NCI-H187 (cell line): ENCODE measurements at places on chromosomes 7 and 10.
A peak's percentile ranks its signal among the peaks of the same experiment; 100 is the strongest.

DNA sequence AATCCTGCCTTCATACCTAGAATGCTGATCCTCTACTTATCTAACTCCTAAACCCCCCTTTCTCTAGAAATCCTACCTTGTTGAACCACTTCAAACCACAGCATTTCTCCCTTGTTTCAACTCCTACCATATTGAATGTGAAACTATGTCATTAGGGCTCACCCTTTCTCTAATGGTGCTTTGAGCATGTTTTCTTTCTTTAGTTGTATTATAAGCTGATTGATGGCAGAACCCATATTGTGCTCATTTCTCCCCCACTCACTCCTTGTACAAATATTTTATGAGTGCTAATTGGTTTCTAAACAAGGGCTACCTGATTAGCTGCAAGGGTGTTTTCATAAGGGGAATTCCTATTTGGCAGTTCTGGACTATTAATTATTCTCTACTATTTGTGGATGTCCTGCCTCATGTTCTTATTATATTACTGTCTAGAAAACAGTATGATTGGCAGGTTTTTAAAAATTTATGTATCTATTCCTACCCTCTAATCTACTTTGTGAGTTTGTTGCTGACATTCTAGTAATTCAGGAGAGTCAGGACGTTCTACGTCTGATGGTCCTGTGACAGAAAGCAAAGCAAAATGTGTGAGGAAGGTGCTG lies 765.8 kb downstream of the KCNMA1 start:
- DNase-seq: no peak

- DNase-seq: no peak
Measured at GRCh38 chr7:27835376-27835775, 95.4 kb downstream of the TAX1BP1 start.

DNA sequence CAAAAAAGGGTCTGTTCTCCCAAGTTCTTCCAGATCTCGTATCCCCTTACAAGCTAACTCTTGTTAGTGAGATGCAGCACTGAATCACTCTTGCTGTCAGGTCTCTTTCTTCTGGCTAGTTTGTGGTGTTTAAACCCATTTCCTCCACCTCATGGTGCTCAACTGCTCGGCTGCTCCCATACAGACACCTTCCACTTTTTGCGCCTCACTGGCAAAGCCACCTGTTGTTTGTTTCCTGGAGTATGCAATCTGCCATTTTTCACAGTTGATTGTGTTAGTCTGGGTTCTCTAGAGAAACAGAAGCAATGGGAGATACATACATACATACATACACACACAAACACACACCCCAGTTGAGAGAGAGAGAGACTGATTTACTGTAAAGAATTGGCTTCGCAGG lies 124.4 kb upstream of the SP8 start:
- DNase-seq: no peak

- DNase-seq: no peak
Measured at GRCh38 chr7:47247132-47247531, 334.8 kb downstream of the TNS3 start.

GRCh38 chr10:13632440-13632839 lies 45.7 kb downstream of the PRPF18 start:
- no peak for DNase-seq

DNA sequence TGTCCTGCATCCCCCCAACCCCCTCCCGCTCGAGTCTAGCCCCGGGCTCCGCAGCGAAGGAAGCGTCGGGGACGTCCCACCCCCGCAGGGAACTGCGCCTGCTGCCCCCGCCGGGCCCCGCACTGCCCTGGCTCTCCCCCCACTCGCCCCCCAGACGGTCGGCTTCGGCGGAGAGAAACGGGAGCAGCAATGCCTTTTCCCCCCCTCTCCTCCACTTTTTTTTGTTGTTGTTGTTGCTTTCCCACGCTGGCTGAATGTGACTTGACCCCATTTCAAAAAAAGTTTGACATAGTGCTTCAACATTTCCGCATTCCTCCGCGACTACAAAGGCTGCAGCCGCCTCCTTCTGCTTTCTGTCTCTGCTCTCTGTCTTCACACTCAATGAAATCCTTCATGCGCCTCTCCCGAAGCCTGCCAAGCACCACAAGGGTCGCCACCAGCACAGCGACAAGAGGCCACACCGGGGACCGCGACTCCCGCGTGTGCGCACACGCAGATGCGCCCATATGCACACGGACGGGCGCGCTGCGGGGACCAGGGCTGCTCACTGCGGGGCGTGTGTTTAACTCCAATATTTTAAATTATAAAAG lies 1.0 kb downstream of the CDK6 start:
- DNase-seq: no peak

DNA sequence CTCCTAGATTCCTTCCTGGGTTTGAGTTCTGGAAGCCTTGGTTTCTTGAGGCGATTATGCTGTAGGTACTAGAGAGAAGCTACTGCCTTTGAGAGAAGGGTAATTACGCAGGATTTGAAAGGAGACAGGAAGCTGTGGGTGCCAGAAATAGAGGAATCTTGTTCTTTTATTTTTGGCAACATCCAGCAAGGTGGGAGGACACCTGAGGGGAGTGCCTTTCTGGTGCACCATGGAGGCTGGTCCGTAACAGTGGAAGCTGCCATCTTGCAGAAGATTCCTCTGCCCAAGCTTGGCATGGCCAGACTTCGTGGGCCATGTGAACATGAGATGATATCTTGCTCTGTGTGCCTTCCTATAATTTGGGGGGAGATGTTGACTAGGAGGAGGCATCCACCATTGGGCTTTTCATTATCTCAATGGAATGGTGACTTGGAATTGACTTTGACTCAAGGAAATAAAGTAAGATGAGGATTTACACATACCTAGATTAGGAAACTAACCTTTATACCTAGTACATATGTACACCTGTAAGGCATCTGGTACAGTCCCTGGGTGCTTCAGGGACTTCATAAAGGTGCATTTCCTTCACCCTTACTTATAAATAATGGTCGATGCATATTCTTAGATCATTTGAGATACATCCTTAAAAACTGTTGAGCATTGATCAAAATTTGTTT lies 98.2 kb downstream of the PFKFB3 start:
- no peak for DNase-seq

DNA sequence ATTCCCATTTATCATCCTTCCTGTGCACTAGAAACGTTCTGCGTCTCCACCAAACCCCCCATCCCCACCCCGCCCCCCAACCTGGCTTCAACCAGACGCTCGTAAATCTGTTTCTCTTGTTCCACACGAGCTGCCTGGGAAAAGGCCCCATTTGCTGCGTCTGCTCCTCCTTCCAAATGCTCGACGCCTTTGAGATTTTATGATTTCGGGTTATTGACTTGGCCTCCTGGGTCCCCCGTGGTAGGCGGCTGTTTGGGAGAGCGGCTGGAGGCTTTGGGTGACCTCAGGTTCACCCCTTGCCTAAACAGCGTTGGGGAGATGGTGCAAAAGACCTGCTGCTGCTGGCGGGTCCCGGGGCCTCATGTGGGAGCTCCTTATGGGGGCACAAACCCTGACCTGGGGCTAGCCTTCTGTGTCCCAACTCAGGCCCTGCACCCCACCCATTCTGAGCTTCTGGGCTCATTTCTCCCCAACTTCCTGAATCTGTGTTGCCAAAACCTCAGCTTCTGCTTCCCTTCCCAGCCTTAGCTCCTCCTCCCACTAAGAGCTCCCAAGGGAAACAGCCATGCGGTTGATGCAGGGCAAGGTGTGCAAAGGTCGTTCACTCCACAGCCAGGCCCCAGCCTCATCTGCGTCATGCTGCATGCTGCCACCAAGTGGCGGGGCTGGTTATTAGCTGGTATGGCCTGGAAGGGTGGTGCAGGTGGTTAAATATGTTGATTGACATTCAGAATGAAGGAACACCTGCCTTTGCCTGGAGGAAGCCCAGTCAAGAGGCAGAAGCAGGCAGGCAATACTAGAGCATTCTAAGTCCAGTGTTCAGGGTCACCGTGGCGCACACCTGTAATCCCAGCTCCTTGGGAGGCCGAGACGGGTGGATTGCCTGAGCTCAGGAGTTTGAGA lies 49.1 kb upstream of the ELN start:
- DNase-seq: peak; percentile 78

DNA sequence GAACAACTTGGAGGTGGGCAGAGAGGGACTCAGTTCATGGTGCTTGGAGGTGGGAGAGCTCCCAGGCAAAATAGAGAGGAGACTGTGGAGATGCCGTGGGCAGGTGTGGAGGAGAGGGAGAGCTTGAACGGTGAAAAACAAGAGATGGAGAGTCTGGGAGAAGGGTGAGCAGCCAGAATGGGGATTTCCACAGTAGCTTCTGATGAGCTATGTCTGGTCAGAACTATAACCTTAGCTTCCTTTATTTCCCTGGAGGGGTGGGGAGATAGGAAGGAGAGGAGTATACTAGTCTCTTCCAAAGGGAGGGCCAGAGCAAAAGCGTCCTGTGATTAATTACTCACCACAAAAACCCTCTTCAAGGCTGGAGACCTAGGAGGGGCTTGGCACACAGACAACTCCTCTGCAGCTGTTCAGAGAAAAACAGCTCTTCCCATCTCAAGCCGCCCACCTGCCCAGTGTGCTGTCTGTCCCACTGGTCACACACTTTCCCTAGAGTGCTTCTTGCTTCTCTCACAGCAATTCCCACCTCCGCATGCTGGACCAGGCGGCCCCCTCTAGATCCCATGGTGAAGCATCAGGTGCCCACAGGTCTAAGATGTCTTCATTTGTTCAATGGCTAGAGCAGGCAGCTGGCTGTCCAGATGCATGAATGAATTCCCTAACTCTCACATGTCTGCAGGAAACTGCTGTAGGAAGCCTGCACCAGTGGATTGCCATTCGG lies 41.9 kb downstream of the TAS2R41 start:
- DNase-seq: no peak

- no peak for DNase-seq
Measured at GRCh38 chr10:4846775-4847174, 20.8 kb downstream of the AKR1E2 start.

DNA sequence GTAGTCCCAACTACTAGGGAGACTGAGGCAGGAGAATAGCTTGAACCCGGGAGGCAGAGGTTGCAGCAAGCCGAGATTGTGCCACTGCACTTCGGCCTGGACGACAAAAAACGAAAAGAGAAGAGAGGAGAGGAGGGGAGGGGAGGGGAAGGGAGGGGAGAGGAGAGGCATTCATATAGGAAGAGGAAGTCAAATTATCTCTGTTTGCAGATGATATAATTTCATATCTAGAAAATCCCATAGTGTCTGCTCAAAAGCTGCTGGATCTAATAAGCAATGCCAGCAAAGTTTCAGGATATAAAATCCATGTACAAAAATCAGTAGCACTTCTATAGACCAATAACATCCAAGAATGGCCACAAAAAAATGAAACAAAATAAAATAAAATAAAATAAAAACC lies 120.3 kb downstream of the LMBR1 start:
- DNase-seq: no peak

DNA sequence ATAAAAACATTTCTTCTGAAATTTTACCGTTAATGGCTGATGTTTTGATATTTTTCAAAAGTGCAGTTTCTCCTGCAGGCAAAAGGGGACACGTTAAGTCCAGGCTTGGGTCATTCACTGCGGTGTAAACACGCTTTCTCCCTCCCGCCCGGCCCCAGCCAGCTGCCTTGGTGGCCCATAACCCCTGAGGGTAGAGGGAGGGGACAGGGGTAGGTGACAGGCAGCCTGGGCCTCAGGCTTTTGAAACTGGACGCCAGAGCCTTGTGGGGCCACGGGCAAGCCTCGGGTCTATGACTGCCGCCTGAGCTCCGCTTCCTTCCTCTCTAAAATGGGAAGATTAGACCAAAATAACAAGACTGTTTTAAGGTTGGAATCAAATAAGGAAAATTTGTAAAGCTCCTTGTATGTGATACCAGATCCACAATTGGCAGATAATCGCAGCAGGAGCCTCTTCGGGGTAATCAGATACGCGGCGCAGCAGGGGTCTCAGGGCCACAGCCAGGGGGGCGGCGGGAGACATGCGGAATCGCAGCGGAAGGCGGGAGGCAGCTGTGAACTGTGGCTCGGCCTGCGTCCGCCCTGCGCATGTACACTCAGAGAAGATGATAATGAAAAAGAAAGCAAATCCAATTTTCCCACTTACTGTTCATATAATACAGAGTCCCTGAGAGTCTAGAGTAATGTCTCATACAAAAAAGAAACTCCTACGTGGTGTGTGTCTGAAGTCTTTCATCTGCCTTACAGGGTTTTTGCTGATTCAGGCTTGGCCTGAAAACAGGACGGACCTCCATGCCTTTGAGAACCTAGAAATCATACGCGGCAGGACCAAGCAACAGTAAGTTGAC lies 138.3 kb downstream of the EGFR start:
- DNase-seq: no peak

DNA sequence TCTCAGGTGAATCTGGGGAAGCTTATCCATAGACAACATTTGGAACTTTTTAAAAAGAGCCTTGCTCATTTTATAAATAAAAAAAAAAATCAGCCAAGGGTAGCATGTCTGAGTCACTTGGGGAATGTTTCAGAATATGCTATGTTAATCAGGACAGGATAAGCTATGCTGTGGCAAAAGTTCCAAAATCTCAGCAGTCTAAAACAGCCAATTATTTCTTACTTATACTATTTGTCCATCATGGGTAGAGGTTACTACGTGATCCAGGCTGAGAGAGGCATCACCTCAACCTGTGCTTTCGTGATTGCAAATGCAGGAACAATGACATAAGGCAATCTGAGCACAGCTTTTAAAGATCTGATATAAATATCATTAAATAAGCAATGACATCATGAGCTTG lies 6.5 kb downstream of the SLC13A1 start:
- no peak for DNase-seq

DNA sequence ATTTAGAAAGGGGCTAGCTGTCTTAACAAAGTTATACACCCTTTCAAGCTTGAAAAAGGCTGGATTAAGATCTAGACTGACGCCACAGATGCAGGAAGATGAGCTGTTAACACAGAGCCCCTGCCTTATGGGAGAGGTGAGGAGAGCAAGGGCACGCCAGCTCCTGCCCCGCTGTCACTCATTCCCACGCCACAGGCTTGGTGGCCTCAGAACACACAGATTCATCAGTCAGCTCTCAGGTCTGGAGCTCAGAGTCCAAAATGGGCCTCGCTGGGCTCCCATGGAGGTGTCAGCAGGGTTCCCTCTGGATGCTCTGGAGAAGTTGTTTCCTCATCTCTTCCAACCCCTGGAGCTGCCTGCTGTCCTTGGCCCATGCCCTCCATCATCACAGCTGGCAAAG lies 554.2 kb downstream of the TCERG1L start:
- DNase-seq: no peak

DNA sequence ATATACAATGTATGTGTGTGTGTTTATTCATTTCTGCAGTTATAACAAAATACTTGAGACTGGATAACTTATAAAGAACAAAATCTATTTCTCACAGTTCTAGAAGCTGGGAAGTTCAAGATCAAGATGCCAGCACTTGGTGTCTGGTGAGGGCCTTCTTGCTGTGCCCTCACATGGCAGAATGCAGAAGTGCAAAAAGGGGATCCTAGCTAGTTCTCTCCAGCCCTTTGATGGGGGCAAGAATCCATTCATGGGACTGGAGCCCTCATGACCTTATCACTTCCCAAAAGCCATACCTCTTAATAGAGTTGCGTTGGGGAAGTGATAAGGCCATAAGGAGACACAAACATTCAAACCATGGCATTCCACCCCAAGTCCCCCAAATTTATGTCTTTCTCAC lies 8.4 kb downstream of the GRB10 start:
- DNase-seq: no peak

- DNase-seq: no peak
Measured at GRCh38 chr10:68474021-68474420, 2.2 kb upstream of the DNA2 start.

GRCh38 chr7:79386688-79387422 lies 66.6 kb downstream of the MAGI2 start:
- DNase-seq: no peak

- DNase-seq: no peak
Measured at GRCh38 chr10:21599582-21599981, 65.5 kb downstream of the MLLT10 start.

- DNase-seq: no peak
Measured at GRCh38 chr10:23418051-23418681, 20.7 kb upstream of the OTUD1 start.

GRCh38 chr7:37728747-37729146 lies 45.2 kb downstream of the GPR141 start:
- no peak for DNase-seq
